ENCODE measurements at places on chromosomes 6 and 20.

GRCh38 chr6:93104195-93104817 is 315.1 kb downstream of the EPHA7 start:
- DNase-seq: no peak

- DNase-seq: no peak
Observed at GRCh38 chr20:2254333-2254732, 41.5 kb upstream of the TGM3 start.

GRCh38 chr6:162313922-162314660 is 413.5 kb downstream of the PRKN start:
- no peak for DNase-seq

DNA sequence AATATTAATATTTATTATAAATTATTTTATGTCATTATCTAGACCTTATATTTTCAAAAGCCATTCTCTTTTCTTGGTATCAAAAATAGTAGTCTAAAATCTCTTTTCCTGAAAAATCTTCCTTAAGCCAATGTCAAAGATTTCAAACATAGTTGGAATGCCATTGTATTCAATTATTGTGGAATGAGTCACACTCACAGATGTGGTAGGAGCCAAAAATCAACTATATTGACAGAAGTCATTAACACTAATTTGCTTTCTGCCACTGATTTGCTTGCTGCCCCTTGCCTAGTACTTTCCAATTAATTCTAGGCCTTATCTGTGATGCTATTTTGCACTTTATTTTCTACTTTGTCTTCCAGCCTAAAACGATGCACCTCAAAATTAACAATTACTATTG is 1326.3 kb upstream of the GJE1 start:
- no peak for DNase-seq

- DNase-seq: no peak
Observed at GRCh38 chr6:5541025-5541424, 279.7 kb downstream of the FARS2 start.

Measured in fibroblast of skin of left quadriceps (primary cell).